Colonic mucosa (tissue), 4 donors: ENCODE measurements at places on chromosomes 5 and 9. TPM values are rescaled to one million over a fixed set of nuclear protein-coding genes. Genes with fewer than 3 reads are reported as not detected.

The FCN1 gene
- 4.6 TPM for total RNA-seq

The UNC5A gene
- not detected for total RNA-seq

The ADAMTS6 gene
- total RNA-seq = 0.12 TPM

The CNTFR gene
- total RNA-seq = 1.8 TPM

The DPYSL3 gene
- total RNA-seq = 32.2 TPM

The TSSK1B gene
- total RNA-seq = not detected

- DNase-seq = no peak
Observed at GRCh38 chr9:85510830-85511504, 230.8 kb downstream of the AGTPBP1 start.

- DNase-seq = no peak
Observed at GRCh38 chr9:69600314-69601047, 71.7 kb downstream of the APBA1 start.

DNA sequence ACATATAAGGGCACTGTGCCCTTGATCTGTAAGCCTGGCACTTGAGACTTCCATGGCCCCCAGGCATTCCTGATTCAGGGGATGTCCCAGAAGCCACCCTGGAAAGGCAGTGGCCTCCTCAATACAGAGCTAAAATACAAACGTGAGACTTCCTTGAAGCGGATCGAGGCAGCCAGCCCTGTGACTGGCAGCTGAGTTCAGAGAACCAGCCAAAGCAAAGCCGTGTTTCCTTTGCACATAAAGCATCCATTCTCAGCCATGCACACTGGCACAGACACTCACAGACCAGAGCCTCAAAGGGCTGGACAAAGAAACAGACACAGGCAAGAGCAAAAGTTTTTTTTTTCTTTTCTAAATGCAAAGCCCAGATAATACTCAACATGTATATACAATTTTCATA lies 18.8 kb upstream of the CPEB4 start:
- DNase-seq = no peak

- peak; percentile 70 for DNase-seq
Observed at GRCh38 chr5:139660923-139661814, 13.0 kb downstream of the CXXC5 start.

- DNase-seq = peak; percentile 79
Observed at GRCh38 chr9:77648234-77649108, at the start of gene GNA14. Gene GNA14, minus strand, starts transcription at chr9:77648322. Its CDS starts 529 bp downstream, at chr9:77647793.

DNA sequence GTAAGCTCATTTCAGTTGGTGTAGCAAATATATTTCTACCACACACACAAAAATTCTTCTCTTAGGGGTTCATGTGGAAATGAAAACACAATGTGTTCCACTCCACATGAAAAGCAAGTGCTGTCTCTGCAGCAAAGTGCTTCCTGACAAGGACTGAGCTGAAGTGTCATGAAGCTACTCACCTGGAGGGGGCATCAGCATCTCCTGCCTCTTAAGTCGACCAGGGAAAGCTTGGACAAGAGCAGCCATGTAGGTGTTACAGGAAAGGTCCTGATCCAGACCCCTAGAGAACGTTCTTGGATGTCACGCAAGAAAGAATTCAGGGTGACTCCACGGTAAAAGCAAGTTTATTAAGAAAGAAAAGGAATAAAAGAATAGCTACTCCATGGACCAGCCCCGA lies 62.8 kb downstream of the SV2C start:
- peak; percentile 19 for DNase-seq

DNA sequence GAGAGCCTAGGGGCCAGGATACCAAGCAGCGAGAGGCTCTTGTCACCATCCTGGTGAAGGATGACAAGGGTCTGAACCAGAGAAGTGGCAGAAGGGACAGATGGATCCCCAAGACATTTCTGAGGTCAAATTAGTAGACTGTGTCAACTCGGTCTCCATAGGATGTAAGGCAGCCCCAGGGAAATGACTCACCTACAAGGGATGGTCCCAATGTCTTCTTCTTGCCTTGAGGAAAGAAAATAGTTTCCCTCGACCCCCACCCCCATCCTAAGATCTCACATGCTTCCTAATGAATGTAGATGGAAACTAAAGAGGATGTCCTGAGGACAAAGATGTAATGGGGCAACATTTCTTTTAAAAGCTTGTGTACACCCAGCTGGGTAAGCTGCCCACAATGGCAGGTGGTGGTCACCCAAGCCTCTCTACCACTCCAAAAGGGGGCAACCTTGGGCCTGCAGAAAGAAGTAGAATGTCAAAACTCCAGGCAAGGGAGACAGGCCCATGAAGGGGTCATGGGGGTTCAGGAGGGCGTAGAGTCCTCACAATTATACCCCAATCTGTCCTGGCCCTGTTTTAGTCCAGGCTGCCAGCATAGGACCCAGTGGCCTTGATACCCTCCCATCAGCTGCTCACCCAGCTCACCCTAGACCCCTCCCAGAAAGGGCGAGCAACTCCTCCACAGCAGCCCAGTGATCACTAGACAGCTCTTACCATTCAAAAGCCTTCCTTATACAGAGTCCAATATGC lies 187.4 kb downstream of the ACTL7B start:
- no peak for DNase-seq

DNA sequence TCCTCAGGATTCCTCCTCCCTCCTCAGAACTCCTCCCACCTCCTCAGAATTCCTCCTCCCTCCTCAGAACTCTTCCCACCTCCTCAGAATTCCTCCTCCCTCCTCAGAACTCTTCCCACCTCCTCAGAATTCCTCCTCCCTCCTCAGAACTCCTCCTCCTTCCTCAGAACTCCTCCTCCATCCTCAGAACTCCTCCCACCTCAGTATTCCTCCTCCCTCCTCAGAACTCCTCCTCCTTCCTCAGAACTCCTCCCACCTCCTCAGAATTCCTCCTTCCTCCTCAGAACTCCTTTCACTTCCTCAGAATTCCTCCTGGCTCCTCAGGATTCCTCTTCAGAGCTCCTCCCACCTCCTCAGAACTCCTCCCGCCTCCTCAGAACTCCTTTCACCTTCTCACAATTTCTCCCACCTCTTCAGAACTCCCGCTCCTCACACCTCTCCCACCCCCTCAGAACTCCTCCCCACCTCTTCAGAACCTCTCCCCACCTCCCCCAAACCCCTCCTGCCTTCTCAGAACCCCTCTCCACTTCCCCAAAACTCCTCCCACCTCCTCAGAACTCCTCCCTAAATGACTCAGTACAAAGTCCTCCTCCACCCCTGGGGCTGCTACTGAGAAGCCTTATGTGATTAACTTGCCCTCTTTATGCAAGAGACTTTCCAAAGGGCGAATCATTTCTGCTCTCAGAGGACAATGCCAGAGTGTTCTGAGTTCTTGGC lies 23.2 kb downstream of the SLC46A2 start:
- DNase-seq = peak; percentile 68

- DNase-seq = peak; percentile 54
Observed at GRCh38 chr9:129111528-129112151, 425 bp downstream of the PTPA start.

- peak; percentile 20 for DNase-seq
Observed at GRCh38 chr9:29211580-29212396, 1638.5 kb upstream of the C9orf72 start.
